ENCODE measurements at places on chromosomes 1 and 21.

- DNase-seq: peak; percentile 68
Measured at GRCh38 chr1:108199781-108200686, at the start of gene SLC25A24. SLC25A24 (minus strand) TSS chr1:108200343; CDS start chr1:108200138, 205 bp downstream.

- DNase-seq: no peak
Measured at GRCh38 chr1:213988507-213989001, 781 bp downstream of the PROX1 start.

GRCh38 chr1:224617410-224618355 is 1.6 kb downstream of the CNIH3 start:
- DNase-seq: no peak

GRCh38 chr1:160177231-160177630 is 13.1 kb upstream of the CASQ1 start:
- DNase-seq: no peak

GRCh38 chr1:42845866-42846256 is 552 bp upstream of the ZNF691 start:
- no peak for DNase-seq

DNA sequence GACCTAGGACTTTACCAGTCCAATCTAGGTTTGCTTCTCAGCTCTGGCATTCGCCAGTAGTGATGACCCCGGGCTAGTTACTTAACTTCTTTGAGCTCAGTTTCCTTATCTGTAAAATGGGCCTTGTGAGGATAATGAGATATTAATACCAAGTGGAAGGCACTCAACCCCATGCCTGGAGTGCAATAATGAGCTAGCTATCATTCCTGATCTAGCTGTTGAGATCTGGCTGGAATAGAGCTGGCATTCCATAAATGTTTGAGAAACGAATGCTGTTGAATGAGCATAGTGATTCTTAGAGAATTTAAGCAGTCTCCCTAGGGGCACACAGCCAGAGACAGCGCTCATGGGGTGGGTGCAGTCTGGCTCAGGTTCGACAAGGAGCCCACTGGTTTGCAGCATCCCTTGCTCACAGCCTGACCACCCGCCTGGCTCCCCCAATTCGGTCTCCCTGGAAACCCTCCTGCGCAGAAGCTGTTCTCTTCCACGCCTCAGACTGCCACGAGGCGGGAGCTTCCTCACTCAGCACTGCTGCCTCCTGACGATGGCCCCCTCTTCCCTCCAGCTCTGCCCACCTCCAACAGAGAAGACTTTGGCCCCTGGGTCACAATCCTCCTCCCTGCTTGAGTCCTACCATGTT is 32.5 kb downstream of the DHCR24 start:
- DNase-seq: no peak

DNA sequence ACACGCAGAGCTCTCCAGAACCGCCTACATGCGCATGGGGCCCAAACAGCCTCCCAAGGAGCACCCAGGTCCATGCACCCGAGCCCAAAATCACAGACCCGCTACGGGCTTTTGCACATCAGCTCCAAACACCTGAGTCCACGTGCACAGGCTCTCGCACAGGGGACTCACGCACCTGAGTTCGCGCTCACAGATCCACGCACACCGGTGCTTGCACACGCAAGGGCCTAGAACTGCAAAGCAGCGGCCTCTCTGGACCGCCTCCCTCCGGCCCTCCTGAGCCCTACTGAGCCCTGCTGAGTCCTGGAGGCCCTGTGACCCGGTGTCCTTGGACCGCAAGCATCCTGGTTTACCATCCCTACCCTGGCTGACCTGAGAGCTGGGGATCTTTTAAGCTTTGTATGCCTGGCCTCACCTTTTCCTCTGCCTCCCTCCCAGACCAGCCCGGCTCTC is 8.3 kb downstream of the OLIG2 start:
- DNase-seq: no peak

- DNase-seq: no peak
Measured at GRCh38 chr1:161816201-161816600, 50.1 kb downstream of the ATF6 start.

- no peak for DNase-seq
Measured at GRCh38 chr21:36803051-36803645, 104.2 kb downstream of the SIM2 start.

DNA sequence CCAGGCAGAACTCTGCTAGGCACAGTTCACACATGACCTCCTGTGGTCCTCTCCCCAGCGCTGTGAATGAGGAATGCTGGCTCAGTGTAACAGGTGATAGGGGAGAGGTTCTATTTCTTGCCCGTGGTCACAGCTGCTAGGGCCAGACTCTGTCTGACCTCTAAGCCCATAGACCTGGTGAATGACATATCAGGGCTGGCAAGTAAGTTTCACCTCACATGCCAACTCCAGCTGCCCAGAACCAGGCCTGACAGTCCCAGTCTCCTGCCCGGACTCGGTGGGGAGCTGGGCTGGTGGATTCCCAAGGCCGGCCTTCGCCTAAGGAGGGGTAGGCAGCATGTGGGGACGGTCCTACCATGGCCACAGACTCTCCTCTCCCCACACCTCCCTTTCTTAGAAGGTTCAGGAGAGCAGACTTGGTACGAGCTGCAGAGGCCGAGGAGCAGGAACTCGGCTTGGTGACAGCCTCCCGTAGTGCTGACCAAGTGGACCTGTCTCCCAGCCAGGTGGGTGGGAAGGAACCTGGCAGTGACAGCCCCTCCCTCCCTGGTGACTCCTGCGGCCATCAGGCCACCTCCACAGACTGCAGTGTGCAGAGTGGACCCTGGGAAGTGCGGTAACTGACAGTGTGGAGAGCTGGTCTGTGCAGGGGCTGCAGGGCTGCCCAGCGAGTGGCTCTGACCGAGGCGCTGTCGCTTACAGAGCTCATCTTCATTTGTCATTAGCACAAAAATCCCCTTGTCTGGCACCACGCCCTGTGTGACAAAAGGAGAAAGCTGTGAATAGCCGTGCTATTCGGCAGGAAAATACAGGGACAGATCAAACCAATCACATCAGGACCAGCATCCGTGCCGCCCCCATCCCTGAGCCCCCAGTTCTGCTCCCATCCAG is 74.6 kb downstream of the SCCPDH start:
- DNase-seq: no peak

DNA sequence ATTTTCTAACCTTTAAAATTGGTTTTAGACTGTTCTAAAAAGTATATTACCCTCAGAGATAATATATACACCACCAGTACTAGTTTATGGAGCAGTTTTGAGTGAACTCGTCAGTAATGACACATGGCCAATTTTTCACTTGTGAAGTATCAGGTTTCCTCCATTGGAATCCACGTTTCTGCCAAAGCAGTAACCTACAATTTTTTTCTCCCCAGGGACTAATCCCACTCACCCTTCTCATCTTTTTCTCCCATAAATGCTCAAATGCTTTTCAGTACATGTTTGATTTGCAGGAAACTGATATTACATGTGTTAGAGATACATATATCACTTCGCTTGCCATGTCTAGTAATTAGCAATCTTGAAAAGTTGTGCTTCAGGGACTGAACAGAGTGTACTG is 94.1 kb downstream of the COL24A1 start:
- DNase-seq: no peak

- DNase-seq: no peak
Measured at GRCh38 chr1:66175581-66175980, 358.4 kb upstream of the SGIP1 start.

DNA sequence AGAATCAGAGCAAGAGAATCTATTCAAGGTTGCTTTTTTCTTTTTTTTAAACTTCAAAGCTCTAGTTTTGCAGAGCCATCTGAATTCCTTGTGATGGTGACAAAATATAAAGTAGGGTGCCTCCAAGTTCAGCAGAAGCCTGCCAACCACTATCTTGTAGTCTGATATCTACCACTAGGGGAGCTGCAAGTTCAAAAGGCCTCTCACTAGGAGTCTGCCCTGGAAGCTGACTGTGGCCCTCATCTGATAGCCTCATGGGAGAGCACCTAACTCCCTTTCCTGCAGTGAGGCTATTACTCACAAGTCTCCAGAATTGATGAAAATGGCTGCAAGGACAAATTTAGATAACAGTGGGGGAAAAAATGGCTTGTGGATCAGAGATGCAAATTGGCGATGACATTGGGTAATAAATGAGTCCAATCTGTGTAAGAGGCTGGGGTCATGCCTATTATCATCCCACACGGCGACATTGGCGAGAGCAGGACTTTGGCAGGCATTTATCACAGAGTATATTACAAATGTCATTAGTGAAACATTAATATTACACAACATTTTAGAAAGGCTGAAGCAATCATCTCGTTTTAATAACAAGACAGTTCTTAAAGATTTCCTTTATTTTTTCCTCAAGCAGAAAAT is 10.7 kb upstream of the ZP4 start:
- no peak for DNase-seq

DNA sequence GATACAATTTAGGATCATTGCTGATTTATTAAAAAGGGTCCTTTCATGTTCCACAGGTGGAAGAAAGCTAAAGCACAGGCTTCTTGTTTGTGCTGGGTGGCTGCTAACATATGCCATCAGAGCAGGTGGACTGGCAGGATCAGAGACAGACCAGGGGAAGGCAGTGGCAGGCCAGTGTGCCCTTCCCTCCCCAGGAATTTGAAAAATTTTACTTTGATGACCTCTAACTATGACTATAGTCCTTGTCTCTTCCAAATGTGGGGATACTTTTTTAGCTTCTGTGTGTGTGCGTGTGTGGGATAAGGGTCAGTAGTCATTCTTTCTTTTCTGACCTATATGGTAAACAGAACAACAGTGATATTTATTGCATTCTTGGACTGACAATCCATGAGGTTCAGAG is 49.9 kb downstream of the LHX9 start:
- DNase-seq: no peak

DNA sequence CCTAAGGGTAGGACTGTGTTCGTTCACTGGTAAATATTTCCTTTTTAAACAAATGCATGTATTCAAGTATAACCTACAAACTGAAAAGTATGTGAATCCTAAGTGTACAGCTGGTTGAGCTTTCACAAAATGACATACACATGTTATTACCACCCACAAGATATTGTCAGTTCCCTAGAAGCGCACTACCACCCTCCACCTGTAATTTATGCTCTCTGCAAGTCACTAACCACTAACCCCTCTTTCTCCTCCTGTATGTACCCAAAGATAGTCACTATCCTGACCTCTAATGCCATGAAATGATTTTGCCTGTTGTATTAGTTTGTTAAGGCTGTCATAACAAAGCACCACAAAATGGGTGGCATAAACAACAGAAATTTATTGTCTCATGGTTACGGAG is 82.8 kb upstream of the CHODL start:
- no peak for DNase-seq

GRCh38 chr1:10628685-10629084 is 153.9 kb downstream of the PEX14 start:
- DNase-seq: no peak

GRCh38 chr1:179663810-179664209 is 72.2 kb downstream of the TDRD5 start:
- DNase-seq: no peak

- DNase-seq: no peak
Measured at GRCh38 chr1:53579221-53580008, 120.2 kb downstream of the DMRTB1 start.

DNA sequence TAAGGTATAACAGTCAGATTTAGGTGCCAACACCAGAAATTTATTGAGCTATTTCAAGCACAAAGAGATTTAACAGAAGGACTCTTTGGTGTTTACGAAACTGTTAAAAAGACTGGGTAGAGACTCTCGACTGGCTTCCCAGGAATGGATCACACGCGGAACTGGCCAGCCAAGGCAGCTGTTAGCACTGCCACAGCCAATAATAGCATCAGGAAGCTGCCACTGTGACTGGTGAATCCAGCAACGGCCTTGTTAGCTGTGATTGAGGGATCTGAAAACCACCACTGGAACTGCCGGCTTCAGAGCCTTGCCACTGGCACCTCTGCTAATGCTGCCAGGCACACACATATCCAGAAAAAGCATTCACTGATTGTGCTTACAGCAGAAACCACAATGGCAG is 10.6 kb upstream of the SIM2 start:
- no peak for DNase-seq

DNA sequence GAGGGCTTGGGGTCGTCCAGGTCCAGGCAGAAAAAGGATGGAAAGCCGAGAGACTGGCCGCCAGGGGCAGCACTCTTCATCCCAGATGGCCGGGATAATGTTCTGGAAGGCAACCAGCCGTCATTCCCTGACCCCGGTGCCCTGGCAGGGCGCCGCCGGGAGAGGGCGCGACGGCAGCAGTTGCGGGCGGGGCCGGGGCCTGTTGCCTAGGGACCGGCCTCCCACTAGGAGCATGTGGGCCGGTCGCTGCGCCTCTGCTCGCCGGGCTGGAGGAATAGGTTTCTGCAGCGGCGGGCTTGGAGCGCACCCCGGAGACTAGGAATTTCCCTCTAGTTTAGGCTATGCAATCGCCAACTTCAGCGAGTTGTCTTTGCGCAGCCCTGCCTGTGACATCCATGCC is 11.0 kb downstream of the DMRTB1 start:
- DNase-seq: no peak

DNA sequence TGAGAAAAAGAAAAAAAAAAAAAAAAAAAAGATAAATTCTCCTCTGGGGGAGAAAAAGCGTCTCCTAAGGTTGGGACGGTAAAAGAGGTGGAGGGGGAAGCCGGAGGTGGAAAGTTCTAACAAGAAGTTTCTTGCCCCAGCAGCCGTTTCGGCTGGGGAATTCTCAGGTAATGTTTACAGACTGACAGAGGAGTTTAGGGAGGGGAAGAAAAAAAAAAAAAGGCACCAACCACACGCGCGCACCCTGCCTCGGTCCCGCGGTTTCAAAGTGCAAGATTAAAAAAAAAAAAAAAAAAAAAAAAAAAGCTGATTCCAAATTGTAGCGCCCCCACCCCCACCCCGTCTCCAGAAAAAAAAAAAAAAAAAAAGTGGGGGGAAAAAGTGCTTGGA is 504 bp downstream of the DHRS3 start:
- peak; percentile 29 for DNase-seq

- no peak for DNase-seq
Measured at GRCh38 chr1:178023181-178023618, 53.3 kb upstream of the SEC16B start.

DNA sequence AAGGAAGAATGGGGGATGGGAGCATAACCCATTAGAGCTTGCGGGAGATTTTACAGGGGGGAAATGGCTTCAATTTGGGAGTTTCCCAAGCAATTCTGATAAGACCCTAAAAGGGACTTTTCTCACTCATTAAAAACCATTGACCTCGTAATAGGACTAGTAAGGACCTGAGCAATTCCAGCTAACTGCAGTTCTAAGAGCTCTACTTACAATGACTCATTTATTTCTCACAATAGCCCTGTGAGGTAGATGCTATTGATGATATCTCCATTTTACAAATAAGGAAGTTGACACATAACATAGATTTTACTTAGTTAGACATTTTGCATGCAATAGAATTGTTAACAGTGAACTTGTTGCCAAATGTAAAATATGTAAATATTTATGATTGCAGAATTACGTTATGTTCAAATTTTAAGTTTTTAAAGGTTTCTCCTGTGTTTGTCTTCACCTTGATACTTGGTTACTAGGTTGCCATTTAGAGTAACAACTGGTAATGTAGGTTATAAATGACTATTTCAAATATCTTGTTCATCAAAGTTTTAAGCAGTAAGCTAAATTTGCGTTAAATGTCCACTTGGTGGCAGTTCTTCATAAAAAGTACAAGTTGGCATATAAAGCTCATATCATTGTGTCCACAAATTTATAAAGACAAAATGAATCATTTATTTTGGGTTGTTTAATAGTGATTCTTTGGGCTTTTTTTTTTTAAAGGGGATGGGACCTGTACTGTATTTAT is 182.0 kb downstream of the PLA2G4A start:
- DNase-seq: no peak
